ENCODE measurements at places on chromosomes 12 and 14.

GRCh38 chr12:47397664-47398281 lies 308.1 kb downstream of the RPAP3 start:
- peak; percentile 81 for DNase-seq

DNA sequence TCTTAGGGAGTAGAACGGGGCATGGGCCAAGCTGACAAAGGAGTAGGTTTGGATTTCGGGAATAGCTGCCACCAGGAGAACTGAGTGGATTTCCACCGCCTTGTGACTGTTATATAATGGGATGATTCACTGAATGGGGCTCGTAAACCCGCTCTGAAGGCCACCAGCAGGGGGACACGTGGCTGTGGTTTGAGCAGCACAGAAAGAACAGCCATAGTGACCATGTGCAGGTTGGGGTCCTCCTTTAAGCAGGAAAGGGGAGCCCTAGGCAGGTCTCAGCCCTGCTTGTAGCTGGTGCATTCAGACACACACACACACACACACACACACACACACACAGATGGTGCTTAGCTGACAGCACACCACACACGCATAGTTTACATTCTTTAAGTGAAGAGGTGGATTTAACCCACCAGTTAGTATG lies 8.6 kb upstream of the ASB2 start:
- peak; percentile 97 for DNase-seq

DNA sequence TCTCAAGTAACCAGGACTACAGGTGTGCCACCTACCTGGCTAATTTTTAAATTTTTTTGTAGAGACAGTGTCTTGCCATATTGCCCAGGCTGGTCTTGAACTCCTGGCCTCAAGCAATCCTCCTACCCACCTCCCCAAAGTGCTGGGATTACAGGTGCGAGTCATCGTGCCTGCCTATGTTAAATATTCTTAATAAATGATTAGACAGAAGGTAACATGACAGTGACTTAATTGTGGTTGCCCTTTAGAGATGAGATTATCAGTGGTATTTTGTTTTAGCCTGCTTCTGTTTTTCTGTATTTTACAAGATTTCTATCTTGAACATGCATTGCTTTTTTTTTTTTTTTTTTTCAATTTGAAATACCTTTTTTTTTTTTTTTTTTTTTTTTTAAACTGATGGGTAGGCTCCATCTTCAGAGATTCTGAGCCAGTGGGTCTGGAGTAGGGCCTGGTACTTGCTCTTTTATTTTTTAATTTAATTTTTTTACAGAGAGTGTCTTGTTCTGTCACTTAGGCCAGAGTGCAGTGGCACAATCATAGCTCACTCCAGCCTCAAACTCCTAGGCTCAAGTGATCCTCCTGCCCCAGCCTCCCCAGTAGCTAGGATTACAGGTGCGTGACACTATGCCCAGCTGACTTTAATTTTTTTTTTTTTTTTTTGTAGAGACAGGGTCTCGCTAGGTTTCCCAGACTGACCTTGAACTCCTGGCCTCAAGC lies 88.4 kb downstream of the BORCS5 start:
- DNase-seq: no peak

DNA sequence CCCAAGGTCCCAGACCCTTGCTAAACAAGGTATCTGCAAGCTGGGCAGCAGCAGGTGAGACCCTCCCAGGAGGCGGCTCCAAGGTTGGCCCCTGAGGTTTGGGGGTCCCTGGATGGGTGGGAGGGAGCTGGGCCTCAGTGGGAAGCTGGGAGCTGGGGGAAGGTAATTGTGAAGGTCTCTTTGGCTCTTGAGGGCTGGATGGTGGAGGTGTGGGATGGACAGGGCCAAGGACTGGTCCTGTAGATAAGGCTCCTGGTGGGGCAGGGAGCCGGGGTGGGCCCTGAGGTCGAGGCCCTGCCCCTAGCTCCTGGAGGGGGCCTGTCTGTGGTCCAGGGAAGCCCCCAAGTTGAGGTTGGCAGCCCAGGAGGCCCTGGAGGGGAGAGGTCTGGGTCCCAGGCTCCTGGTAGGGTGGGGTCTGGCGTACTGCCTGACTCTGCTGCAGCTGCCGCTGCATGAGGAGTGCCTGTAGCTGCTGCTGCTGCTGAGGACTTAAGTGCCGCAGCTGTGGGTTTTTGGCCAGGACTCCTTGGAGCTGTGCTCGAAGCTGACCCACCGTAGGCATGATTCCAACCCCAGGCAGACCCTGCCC lies 13.1 kb upstream of the PRKAG1 start:
- DNase-seq: no peak

DNA sequence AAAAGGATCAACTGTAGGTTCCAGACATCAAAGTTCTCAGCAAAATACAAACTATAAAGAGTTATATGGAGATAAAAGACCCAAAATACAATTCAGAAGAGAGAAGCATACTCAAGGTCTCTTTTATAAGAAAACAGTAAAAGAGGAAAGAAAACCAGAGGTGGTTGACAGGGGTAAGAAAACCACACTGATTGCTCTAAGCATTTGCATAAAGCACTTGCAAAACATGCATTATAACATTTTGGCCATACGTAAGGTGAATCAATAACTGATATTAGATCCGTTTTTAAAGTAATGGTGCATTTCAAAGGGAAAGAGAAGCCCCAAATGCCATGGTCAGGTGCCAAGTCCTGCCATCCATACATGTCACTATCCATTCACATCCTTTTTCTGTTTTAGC lies 5.9 kb downstream of the DDHD1 start:
- DNase-seq: no peak

DNA sequence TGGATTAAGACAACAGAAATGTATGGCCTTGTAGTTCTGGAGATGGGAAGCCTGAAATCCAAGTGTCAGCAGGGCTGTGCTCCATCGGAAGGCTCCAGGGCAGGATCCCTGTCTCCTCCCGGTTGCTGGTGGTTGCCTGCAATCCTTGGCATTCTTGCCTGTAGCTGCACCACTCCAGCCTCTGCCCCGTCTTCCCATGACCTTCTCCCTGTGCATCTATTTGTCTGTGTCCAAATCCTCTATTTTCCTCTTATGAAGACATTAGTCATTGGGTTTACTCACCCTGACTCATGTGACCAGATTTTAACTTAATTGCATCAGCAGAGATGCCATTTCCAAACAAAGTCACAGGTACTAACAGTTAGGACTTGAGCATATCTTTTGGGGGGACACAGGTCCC lies 15.1 kb downstream of the TUNAR start:
- DNase-seq: peak; percentile 58

DNA sequence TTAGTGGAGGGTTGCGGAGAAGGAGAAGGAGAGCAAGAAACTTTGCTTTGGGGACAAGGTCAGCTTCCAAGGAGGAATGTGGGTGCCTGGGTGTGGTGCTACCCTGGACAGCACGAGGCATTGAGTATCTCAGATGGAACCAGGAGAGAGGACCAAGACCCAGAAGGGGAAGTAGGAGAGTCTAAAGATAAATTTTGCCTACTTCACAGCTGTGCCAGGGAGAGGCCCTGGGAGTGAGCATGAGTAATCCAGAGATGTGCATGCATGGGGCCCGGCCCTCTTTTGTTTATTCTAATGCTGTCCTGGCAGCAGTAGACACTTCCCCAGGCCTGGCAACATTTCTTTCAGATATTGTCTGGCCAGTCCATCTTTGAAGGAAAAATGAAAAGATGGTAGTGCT lies 49.5 kb upstream of the GNPNAT1 start:
- peak; percentile 62 for DNase-seq

- no peak for DNase-seq
Measured at GRCh38 chr14:104460791-104461651, 118.5 kb upstream of the C14orf180 start.

DNA sequence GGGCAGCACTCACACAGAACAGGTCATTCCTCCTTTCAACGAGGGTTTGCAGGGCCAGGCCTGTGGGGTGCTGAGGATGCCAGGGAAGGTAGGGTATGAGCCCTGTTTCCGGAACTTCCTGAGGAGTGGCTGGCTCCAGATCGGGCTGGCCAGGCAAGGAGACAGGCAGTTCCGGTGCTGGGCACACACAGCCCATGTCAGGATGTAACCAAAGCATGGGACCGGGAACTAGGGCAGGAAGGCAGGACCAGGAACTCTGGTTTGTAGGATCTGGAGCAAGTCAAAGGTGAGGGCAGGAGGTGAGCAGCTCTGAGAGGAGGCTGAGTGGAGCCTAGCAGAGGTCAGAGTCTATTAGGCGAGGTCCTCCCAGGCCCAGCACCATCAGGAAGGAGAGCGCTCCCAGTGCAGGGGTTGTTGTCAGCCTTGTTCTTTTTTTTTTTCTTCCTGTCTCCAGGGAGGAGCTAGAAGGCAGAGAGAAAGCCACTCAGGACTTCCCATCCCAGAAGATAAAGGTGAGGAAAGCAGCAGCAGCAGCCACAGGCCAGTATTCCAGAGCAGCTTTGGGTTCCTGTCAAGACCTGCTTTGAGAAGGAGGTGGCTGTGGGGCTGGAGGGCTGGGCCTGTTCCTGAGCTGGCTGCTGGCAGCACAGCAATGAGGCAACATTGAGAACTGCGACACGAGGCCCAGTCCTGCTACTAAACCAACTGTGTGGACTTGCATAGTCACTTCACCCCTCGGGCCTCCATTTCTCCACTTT lies 49.0 kb upstream of the PTGR2 start:
- no peak for DNase-seq

GRCh38 chr12:67367843-67368242 lies 98.7 kb downstream of the CAND1 start:
- peak; percentile 65 for DNase-seq

DNA sequence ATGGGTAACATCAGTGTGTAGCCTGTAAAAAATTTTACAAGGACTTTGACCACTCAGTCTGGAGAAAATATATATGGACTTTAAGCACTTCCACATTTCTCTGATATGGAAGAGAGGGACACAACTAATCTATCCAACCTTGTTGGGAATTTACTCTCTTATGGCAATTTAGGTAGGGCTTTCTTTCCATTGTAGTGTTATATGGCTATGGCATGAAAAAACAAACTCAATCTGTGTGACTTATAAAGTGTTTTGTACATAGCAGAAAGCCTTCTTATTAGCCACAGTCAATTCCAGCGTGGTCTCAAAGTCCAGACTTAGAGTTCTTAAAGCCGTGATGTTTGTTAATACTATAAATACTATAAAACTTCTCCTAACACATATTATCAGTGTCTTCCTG lies 98.3 kb downstream of the NOVA1 start:
- no peak for DNase-seq

- DNase-seq: peak; percentile 68
Measured at GRCh38 chr12:81639196-81639595, 120.0 kb downstream of the PPFIA2 start.

DNA sequence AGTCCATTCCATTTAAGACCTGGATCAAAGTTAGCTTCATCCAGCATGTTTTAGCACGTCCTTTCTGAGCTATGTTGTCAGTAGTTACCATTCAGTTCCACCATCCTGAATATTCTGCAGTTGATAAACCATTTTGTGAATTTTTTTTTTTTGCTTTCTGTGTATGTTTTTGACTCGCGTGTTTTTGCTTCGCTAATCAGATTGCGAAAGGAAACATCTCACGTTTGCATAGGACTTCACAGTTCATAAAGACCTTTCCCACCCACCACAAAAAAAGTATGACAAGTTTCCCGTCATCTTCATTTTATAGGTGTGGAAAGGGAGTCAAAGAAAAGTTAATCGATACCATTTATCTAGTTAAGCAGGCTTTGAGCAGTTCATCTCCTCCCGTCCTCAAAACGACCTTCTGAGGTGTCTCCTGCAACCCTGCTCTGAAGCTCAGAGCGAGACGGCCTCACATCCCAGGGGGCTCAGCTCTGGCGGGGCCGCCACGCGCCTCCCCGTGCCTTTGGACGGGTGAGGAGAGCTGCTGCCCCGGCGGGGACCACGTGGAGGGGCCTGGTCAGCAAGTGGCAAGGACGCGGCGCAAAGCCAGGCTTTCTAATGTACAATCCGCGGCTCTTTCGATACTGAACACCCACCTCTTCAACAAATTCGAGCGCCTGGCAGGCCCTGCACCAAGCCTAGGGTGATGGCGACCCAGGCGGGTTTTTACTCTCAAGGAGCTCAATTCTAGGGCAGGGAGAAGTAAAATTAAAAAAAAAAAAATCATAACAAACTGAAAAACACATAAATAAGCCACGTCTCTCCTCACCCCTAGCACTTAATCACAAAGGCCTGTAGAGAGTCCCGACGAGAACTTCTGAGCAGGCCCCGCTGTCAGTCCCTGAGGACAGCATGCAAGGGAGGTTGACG lies 988 bp upstream of the TMEM263 start:
- peak; percentile 34 for DNase-seq
